Uterine smooth muscle cell (primary cell): ENCODE measurements at places on chromosomes 7 and 10. TPM values are rescaled to one million over a fixed set of nuclear protein-coding genes. Genes with fewer than 3 reads are reported as not detected.

GJD4 gene
- 0.12 TPM in 1 of 2 replicates, not detected in the other for total RNA-seq

ITGA8 gene
- 1.1 and 4.5 TPM in 2 replicates for total RNA-seq

PTPRN2 gene
- 0.11 and 0.50 TPM in 2 replicates for total RNA-seq

CYP3A7 gene
- total RNA-seq: 0.55 and 1.2 TPM in 2 replicates

OR2A5 gene
- not detected in 2 replicates for total RNA-seq

SPDYE16 gene
- total RNA-seq: 0.12 TPM in 1 of 2 replicates, not detected in the other

CDHR3 gene
- 4.0 and 5.9 TPM in 2 replicates for total RNA-seq
